ENCODE measurements at places on chromosomes 11 and 22.
A peak's percentile ranks its signal among the peaks of the same experiment; 100 is the strongest.

DNA sequence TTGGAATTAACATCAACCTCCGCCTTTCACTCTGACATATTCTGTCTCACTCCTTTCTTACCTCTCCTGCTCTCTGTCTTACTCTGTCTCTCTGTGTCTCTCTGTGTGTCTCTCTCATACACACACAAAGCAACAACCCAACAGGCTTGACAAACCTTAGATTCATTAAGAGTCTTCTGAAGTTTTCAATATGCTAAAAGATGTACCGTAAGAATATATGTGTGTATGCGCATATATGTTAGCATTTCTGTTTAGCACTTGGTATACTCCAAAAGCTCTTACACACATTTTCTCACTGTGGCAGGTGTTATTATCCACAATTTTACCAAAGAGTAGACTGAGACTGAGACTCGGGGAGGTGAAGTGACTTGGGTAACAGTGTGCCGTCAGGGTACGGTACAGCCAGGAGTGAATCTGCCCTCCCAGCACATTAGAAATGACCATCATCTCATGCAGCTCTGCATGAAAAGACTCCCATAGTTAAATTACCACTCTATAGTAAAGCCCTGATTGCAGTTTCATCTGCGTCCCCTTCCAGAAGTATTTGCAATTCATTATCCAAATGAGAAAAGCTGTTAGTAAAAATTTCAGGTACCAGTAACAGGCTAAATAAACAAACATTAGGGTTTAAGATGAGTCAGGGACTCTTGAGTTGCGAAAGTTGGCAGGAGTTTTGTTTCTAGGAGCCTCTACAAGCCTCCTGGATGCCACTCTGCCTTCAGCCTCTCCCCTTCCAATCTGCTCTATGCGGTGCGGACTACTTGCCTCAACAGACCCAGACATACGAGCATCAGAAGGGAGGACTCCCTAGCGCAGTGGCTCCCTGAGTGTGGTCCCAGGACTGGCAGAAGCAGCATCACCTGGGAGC lies 195.2 kb upstream of the TMEM45B start:
- no peak for DNase-seq

GRCh38 chr11:65163684-65164083 lies 6.3 kb upstream of the SPDYC start:
- no peak for DNase-seq

- no peak for DNase-seq
These were observed 355.2 kb downstream of the SOX6 start for GRCh38 chr11:16001044-16001568.

GRCh38 chr11:44207292-44207691 lies 102.6 kb downstream of the ALX4 start:
- DNase-seq = no peak

DNA sequence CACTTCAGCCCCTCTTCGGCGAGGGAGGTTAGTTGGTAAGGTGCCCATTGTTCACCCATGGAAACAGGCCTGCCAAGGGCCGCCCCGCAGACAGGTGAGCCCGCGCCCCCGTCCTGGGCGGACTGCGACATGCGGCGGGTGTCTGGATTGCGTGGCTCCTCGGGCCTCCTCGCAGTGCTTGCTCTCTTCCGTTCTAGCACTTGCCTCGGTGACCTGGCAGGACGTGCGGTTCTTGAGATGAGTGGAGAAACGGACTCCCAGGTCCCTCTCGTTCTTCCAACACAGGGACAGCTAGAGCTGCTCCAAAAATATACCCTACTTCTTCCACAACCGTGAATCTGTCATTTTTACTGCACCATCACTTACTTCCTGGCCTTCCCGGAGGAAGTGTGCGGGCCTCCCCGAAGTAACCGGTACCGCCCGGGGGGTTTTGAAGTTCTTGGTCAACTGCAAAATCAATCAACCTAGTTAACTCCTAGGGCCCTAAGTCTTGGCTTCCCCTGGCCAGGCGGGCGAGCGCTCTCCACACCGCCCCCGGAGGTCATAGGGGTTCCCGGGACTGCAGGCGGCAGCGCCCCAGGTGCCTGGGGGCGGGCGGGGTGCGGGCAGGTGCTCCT lies 745 bp upstream of the ZBTB44 start:
- peak; percentile 25 for DNase-seq

- no peak for DNase-seq
These were observed 12.3 kb downstream of the TBX1 start for GRCh38 chr22:19772673-19773469.

DNA sequence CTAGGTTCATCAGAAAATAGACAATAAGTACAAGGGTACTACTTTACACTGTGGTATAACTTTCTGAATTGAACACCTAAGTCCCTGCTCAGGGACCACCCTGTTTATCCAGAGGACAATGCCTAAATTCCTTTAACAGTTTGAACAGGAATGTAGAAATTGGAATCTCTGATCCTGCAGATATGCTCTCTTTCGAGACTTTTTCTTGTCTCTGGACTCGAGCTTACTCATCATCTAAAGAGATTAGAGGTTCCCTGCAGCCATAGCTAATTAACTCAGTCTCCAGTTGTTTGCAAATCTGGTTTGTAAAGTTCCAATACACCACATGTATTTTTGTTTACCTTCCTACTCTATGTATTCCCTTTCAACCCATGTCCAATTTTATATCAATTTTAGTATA lies 1.0 kb downstream of the HOATZ start:
- DNase-seq = no peak

- no peak for DNase-seq
These were observed 33.0 kb upstream of the OR6M1 start for GRCh38 chr11:123839131-123839530.

DNA sequence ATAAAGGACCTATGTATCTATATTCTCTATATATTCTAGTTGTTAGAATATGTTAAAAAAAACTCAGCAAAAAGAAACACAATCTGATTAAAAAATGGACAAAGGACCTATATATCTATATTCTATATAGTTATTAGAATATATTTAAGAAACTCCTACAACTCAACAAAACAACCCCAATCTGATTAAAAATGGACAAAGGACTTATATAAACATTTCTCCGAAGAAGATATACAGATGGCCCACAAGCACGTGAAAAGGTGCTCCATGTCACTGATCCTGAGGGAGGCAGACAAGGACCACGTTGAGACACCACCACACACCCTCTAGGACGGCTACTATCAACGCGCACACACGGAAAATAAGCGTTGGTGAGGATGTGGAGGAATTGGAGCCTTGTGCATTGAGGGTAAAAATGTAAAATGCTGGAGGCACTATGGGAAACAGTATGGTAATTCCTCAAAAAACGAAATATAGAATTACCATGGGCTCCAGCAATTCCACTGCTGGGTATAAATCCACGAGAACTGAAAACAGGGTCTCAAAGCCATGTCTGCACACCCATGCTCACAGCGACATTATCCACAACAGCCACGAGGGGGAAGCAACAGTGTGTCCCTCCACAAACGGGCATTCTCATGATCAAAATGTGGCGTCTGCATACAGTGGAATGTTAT lies 22.7 kb downstream of the YPEL1 start:
- peak; percentile 80 for DNase-seq

DNA sequence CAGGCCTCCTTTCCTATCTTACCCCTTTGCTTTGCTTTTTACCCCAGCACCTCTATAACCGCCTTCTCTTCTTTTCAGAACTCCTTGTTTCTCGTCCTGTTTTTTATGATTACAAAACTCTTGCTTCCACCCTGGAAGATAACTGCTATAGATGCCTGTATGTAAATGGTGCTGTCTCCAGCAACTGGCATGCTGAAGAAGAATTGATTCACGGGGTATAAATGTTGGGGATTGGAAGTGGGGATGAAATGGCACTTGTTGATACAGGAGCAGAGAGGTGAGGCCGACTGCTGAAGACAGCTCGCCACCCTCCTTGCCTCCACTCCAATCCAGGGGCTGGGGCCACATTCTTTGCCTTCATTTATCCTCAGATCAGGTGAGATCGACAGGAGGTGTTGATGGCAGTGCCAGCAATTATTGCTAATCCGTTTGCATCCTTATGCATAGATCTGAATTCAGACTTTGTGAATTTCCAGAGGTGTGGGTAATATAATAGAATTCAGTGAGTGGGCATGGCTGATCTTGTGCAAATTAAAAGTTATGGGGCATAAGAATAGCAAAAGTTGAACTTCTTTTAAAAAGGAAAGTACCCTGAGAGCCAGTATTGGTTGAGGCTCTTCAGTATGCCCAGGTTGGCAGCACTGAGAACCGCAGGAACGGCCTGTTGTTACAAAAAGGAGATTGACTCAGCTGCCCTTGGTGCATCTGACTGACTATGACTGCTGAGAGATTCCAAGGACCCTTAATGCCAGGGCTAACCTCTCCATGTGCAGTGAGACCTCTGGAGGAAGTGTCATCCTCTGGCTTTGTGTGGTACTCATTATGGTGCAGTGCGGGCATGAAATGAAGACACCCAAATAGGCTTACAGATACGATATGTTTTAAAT lies 5.3 kb downstream of the NEAT1 start:
- DNase-seq = no peak

GRCh38 chr11:69299023-69299461 lies 5.1 kb downstream of the MYEOV start:
- DNase-seq = no peak

DNA sequence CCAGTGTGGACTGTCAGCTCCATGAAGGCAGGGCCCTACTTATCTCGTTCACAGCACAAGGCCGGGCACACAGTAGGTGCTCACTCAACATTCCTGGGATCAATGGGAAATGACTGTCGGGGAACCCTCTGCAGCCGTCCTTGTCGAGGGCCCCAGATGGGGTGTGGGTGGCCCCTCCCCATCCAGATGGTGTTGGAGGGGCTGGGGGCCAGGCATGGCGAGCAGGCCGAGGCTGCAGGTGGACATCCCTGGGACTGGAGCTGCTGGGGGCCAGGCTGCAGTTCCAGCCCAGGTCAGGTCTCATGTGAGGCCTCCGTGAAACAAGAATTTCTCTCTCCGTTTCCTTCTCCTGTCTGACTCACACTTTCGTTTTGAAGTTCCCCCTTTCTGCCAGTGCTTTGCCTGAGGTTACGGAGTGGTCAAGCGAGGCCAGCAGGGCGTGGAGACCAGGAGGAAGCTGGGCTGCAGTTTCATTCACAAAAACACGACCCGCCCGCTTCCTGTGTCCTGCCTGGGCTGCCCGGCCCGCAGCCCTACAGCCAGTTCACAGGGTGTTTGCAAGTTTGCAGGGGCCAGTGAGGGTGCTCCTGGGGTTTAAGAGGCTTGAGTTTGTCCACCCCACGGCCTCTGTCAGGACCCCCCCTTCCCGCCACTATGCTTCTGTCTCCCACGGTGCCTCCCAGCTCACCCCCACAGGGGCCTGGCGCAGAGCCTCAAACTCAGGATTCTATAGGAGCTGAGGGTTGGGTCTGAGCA lies 4.5 kb downstream of the MYEOV start:
- DNase-seq = no peak

DNA sequence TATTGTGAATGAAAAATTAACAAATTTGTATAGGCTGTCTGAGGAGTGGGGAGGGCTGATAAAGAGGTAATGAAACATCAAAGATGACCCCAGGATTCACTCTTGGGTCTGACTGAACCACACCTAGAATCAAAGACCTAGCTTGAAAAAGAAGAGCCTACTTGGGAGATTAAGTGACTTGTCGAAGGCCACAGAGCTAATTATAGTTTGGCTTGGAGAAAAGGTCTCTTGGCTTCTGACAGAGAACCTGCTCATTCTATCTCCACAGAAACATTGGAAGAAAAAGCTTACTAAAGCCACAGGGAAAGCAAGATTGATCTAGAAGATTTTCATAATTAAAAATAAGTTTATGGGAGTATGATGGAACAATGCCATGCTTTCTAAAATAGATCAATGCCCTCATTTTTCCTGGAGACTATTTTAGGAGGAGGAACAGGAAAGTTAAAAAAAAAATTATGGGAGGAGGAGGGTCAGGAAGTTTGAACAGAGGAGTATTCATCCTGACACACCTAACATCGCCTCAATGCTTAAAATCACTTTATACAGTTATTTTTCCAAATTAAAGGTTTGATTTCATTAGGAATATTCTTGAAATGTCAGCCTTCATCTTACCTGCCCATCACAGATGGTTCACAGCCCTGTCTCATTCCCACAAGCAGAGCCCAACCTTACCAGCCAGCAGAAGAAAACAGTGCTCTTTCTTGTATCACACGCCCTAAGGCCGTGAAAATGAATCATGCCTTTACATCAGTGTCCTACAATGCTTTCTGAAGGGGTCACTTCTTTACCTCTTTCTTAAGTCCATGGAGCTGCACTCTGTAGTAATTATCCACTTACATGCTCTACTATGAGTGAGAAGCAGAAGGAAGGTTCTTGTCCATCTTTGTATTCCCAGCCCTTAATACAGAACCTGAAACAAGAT lies 231.1 kb upstream of the MPPED2 start:
- no peak for DNase-seq

GRCh38 chr22:49320714-49321476 lies 506.8 kb downstream of the BRD1 start:
- DNase-seq = no peak

- DNase-seq = peak; percentile 62
These were observed 28.5 kb downstream of the LRP4 start for GRCh38 chr11:46889689-46890475.

DNA sequence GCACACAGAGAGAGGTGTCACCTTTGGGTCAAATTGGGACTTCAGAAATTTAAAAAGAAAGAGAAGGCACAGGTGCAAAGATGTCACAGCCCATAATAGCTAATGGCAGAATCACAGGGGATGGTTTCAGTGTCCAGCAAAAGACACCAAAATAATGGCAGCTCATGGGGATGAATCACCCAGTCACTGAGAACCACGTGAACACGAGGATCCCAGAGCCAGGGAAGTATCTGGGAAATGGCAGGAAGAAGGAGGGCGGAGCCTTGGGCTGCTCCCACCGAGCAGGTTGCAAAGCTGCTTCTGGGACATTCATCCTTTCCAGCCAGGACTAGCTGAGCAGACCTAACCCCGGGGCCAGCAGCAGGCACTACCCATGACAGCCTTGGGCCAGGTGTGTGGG lies 45.6 kb downstream of the TRMU start:
- DNase-seq = no peak

GRCh38 chr22:27684901-27685300 lies 116.7 kb downstream of the MN1 start:
- DNase-seq = no peak

Data from frontal cortex (tissue), 4 donors.